ENCODE measurements at places on chromosomes 12 and 14.

DNA sequence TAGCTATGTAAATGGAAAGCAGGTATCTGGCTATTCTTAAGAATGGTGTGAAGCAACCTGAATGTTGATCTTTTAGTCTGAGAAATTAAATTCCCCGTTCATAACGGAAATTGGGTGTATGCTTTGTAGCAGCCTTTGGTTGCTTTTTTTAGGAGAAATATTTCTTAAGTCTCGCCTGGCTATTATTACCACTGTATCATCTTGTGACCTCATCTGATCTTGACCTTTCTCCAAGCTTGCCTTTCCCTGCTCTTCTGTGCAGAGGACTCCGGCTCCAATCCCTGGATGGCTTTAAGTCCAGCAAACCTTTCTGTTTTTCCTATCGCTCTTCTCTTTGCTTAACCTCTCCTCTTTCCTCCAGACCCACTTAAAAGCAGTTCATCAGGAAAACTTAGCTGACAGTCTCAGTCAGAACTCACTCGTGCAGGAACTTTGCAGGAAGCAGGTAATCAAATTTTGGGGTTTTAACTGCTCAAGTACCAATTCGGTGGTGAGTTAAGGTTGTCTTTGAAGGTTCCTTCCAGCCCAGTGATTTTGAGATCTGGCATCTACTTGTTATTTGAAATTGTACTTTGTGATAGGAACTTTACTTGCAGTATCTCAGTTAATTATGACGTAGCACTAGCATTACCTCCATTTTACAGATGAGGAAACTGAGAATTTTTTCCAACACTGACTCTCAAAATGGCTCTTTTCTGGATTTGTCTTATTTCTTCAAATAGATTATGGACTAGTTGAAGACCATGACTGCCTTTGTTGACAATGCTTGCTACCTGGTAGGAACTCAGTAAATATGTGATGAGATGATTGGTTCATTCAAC, 14.1 kb downstream of the PPFIBP1 start:
- no peak for DNase-seq

GRCh38 chr12:120466560-120467315, 2.8 kb downstream of the SRSF9 start:
- no peak for DNase-seq

DNA sequence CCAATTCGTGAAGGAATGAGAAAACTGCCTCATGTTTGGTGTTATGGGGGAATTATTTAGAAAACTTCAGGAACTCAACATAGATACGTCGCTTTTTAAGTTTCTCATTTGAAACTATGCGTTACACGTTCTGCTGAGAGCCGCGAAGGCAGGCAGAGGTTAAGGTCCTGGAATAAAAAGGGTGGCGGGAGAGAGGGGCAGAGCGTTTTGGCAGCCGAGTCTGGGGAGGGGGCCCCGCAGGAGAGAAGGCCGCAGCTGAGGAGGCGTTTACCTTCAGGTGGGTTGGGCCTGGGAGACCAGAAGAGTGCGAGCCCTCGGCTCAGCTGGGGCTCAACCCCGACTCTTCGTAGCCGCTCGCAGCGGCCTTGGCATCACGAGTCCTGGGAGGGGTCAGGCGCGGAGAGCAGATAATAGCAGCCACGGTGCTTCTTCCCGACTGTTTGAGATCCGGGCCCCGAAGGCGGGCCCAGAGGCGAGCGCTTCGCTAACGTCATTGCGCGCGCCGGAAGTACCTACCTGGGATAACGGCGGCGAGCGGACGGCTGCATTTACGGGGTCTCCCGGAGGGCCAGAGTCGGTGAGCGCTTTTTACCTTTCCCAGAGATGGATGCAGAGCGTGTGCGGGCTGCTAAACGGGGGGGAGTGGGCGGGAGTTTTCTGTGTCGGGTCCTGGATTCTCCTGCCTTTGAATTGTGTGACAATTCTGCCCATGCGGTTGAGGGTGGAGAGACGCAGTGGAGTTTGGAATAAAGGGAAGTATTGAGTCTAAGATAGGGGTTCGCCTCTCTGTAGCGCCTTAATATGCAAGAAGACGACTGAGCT, at the start of the genes PPHLN1 and ZCRB1:
Gene PPHLN1, plus strand, starts transcription at position 515 of the 822 bp plus-strand sequence. CDS start 9,736 bp downstream, outside the sequence.
Gene ZCRB1, minus strand, starts transcription at position 442 of the 822 bp plus-strand sequence. CDS start 1,992 bp downstream, outside the sequence.
- DNase-seq, result peak; percentile 58

GRCh38 chr12:20620261-20620660, 74.9 kb upstream of the SLCO1C1 start:
- no peak for DNase-seq

DNA sequence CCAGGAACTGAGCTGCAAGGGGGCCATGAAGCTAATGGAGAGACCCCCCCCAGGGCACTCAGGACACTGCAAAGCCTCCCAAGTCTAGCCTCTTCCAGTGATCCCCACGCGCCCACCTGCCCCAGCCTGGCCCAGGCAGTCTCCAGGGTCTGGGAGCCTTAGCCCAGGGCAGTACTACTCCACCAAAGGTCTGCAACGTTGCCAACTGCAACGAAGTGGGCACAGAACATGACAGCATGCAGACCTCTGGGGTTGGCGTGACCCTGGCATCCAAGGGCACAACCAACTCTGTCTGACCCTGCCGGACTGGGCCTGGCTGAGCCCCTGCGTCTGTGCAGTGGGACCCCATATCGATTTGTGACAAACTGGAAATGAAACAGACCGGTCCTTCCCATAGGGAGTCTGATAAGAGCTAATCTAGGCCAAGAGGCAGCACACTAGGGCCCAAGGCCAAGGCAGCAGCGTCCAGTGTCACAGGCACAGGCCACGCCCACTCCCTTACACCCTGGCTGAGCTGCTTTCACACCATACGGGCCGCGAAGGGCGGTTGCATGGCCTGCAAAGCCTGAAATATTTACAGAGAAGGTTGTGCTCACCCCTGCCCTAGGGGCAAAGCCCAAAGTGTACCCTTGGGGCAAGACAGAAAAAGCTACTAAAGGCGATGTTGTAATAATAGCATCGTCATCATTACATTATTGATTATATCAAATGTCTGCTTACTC, 76.7 kb downstream of the NCOR2 start:
- DNase-seq, result no peak

DNA sequence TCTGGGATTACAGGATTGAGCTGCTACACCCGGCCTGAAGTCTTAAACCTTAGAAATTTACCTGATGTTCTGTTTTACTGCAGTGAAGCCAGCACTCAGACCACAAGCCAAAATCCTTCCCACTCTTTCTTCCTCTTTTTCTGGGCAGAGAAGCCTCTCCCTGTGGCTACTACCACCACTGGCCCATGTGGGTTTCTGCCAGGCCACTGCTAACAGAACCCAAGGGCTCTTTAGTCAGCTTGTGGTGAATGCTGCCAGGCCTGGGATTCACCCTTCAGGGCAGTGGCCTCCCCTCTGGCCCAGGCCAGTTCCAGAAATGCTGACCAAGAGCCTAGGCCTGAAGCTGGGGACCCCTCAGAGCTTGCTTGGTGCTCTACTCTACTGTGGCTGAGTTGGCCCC, 35.3 kb downstream of the GAS2L3 start:
- DNase-seq, result no peak

GRCh38 chr12:107254258-107254856, 161.0 kb upstream of the CRY1 start:
- DNase-seq, result no peak

DNA sequence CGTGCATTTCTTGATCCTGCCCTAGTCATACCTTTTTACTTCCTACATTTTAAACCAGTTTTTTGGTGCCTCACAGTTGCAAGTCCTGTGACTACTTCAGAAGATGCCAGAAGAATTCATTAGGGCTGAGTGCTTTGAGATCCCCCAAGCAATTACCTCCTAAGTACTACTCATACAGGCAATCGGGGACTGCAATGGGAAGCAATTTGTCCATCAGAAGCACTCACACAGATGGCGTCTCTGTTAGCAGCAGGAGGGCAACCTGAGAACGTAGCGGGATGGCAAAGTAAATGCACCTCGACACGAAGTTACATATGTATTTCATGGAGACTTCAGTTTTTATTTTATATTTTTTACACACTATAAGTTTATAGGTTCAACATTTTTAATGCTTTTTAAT, 188.3 kb downstream of the CAPZA3 start:
- DNase-seq, result no peak

DNA sequence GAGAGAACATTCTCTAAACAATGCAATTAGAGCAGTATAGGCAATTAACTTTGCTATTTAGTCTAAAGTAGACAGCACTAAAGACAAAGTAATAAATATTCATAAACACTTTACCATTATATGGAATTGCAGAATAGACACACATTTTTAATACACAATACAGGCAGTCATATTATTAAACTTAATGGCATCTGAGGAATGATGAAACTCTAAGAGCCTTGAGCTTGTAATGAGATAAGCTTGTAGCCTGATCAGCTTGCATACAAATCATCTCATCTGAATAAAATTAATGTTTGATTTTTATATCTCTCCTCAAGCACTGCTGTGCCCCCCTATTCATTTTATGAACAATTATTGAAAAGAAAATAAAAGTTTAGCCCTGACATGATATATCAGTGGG, 107.6 kb downstream of the MGAT4C start:
- no peak for DNase-seq

DNA sequence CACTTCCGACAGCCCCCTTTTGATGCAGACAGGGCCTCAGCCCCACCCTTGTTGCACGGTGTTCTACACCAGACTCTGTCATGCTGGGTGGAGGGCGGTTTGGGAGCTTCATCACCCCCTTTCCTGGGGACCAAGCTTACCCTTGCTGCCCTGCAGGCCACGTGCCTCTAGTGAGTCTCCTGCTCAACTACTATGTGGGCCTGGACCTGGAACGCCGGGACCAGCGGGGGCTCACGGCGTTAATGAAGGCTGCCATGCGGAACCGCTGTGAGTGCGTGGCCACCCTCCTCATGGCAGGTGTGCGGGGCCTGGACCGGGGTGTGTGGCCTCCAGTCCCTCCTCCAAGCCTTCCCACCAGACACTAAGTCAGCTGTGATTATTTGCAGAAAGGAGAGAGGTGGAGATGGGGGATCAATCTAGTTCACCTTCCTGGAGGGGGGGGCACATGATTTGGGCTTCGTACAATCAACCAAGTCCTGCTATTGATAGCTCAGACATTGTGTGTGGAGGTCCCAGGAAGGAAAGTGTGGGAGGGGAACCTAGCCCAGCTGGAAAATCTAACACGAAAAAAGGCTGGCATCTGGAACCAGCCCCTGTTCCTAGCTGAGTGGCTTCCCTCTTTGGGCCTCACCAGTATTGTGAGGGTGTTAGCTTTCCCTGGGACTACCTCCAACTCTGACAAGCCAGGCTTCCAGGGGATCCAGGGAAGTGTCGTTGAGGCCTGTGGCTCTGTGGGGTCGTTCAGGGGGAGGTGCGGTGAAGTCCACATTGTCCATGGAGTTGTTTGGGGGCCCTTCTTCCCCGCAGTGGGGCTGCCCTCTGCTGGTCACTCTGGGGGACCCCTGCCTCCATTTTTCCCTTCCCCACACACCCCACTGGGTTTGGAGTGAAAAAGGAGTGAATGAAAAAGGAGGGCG, 1.6 kb downstream of the ANKRD33 start:
- DNase-seq, result no peak

DNA sequence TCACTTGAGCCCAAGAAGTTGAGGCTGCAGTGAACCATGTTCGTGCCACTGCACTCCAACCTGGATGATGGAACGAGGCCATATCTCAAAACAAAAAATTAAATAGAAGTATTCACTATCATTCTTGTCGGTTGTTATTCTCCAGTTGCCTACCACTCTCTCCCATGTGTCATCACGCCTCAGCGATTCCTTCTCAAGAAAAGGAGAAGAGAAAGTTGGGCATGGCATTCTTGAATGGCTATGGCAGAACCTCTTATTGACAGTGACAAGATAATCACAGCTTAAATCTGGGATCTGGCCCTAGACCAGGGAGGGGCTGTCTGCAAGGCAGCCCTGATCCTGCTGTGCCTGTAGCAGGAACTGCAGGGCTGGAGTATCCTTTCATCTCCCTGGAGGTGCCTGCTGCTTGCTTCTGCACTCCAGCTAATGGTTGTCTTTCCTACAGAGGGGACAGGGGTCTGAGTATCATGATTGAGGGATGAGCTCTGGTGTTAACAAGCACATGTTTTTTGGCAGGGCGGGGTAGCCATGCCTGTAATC, 12.8 kb upstream of the MLEC start:
- no peak for DNase-seq

DNA sequence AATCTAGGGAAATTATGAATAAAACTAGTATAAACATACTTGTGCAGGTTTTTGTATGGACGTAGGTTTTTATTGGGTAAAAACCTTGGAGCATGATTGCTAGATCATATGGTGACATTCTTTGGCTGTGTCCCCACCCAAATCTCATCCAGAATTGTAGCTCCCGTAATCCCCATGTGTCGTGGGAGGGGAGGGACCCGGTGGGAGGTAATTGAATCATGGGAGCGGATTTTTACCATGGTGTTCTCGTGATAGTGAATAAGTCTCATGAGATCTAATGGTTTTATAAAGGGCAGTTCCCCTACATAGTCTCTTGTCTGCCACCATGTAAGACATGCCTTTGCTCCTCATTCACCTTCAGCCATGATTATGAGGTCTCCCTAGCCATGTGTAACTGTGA, 120.9 kb downstream of the FOXA1 start:
- no peak for DNase-seq

GRCh38 chr12:19624491-19624890, 185.2 kb downstream of the AEBP2 start:
- no peak for DNase-seq

DNA sequence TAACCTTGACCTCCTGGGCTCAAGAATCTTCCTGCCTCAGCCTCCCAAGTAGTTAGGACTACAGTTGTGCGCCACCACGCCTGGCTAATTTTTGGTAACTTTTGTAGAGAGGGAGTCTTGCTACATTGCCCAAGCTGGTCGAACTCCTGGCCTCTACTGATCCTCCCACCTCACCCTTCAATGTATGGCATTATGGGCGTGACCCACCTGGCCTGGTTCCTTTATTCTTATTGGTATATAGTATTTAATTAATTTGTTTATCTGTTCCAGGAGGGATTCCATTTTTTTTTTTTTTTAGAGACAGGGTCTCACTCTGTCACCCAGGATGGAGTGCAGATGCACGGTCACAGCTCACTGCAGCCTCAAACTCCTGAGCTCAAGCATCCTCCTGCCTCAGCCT, 40.9 kb upstream of the EAPP start:
- DNase-seq, result no peak

- no peak for DNase-seq
These were observed 6.0 kb upstream of the IFT81 start for GRCh38 chr12:110117956-110118685.

DNA sequence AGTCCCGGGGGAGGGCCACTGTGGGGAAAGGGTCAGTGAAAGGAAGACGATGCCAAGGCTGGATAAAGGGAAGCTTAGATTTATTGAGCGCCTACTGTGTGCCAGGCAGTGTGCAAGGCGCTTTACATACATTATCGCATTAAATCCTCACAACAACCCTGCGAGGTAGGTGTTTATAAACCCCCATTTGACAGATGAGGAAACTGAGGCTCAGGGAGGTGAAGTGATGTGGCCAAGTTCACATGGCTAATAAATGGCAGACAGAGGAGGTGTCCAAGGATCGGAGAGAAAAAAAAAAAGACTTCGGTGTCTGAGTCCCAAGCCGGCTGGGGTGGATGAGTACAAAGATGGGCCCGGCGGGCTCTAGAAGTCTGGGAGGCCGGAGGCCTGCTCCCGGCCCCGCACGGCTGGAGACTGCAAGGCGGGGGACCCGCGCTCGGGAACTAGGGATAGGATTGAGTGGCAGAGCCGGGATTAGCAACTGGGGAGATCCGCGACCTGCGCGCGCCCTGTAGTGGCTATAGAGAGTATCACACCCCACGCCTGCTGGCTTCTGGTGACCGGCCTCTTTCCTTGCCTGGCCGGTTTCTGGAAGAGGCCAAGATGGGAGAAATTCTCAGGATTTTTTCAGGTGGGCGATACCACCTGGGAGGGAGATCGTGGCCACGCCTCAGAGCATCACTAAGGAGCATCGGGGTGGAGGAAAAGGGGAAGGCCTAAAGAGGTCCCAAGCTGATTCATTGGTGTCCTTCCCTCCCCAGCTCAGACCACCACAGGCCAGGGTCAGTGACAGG, 3.9 kb downstream of the DDN start:
- DNase-seq, result no peak
